NAMALWA (cell line): ENCODE measurements at places on chromosomes 13 and 19.

DNA sequence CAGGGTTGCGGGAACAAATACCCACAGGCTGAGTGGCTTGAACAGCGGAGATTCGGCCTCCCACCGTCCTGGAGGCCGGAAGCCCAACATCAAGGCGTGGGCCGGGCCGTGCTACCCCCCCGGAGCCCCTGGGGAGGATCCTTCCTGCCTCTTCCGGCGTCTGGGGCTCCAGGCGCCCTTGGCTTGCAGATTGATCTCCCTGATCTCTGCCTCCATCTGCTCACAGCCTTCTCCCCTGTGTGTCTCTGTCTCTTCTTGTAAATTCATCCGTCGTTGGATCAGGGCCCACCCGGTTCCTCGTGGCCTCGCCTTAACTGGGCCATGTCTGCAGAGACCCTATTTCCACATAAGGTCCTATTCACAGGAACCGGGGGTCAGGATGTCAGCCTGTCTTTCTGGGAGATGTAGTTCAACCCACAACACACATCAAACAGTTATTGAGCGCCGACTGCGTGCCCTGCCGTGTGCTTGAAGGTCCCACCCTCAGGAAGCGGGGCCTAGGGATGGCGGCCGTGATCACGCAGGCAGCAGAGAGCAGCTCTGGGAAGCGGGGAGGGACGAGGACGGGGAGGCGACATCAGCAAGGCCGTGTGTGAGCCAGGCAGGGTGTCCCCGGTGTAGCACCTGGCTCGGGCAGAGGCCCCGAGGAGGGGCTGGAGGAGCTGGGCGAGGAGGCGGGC lies 21.3 kb downstream of the HCN2 start:
- DNase-seq: no peak

DNA sequence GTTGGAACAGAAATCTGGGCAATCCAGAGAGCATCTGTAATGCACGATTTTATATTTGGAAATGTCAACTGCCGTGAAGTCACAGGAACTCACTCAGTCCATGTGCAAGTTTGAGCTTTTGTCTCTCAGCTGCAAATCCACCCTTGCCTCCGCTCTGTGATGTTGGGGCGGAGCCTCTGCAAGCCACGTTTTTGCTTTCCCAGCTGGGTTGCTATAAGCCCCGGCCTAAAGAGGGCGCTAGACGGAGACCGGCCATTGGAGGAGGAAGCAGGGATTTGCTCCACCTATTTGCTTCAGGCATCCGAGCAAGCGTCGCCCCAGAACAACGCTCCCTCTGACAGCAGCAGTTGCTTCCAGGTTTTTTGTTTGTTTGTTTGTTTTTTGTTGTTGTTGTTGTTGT lies 56.2 kb downstream of the TRPM4 start:
- DNase-seq: no peak

- DNase-seq: no peak
These were observed 506.7 kb upstream of the GPC6 start for GRCh38 chr13:92719868-92720267.

DNA sequence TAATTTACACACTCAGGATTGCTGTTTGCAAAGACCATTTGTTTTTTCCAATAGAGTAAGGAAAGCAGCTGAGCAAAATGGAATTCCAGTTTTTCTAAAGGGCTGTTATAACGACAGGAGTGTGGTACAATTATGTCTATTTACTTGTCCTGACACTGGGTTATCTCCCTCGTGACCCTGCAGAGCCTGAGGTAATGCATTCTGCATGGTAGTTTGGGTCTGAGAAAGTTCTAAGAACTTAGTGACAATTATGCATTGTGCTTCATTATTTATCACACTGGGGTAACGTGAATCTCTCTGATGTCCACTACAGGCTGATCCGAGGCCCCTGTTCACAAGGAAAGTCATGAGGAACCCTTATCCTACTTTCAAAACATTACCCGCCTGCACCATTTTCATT lies 50.7 kb upstream of the EDNRB start:
- DNase-seq: no peak

DNA sequence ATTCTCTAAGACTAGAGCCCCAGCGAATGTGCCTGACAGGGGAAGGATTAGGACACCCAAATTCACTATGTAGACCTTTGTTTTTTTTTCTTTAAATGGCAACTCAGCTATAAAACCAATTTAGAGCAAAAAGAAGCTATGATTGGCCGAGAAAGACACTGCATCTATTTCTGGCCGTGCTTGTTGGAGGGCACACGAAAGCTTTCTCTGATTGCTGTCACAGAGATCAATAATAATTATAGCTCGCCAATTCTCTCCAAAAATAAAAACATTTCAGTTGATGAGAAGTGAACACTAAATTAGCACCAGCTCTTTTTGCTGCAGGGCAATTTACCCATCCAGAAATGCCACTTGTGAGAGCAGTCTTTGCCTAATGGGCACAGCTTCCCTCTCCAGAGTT lies 31.2 kb downstream of the CBY2 start:
- no peak for DNase-seq

GRCh38 chr19:55321466-55322137 lies 3.5 kb downstream of the TMEM150B start:
- DNase-seq: no peak
